ENCODE measurements at places on chromosomes 6 and 20. TPM values are rescaled to one million over a fixed set of nuclear protein-coding genes. Genes with fewer than 3 reads are reported as not detected.

APOBEC2 gene
- polyA plus RNA-seq = not detected

DNA sequence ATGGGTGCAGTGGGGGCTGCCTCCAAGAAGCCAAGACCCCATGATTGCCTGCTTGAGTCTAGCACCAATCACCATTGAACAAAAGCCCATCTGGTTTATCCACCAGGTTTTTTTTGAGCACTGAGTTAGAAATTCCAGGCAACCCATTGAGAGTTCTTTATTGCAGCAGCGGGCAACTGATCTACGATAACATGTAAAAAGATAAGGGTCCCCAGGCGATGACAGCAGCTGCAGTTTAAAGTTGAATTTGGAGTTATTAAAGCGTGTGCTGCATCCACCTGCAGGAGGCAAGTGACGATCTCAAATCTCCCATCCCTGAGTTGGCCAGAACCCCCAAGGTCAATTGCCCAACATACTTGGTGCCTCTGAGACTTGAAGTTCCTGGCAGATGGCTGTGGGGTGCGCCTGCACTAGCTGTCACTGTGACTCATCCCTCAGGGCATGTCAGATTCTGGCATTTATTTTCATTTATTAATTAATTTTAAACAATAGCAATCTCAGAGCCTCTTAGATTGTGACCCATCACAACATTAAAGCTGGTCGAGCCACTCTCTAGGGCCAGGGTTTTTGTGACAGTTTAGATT is 290.4 kb upstream of the SULF2 start:
- no peak for DNase-seq

- DNase-seq = no peak
Measured at GRCh38 chr20:973785-974194, 28.3 kb downstream of the RSPO4 start.

DNA sequence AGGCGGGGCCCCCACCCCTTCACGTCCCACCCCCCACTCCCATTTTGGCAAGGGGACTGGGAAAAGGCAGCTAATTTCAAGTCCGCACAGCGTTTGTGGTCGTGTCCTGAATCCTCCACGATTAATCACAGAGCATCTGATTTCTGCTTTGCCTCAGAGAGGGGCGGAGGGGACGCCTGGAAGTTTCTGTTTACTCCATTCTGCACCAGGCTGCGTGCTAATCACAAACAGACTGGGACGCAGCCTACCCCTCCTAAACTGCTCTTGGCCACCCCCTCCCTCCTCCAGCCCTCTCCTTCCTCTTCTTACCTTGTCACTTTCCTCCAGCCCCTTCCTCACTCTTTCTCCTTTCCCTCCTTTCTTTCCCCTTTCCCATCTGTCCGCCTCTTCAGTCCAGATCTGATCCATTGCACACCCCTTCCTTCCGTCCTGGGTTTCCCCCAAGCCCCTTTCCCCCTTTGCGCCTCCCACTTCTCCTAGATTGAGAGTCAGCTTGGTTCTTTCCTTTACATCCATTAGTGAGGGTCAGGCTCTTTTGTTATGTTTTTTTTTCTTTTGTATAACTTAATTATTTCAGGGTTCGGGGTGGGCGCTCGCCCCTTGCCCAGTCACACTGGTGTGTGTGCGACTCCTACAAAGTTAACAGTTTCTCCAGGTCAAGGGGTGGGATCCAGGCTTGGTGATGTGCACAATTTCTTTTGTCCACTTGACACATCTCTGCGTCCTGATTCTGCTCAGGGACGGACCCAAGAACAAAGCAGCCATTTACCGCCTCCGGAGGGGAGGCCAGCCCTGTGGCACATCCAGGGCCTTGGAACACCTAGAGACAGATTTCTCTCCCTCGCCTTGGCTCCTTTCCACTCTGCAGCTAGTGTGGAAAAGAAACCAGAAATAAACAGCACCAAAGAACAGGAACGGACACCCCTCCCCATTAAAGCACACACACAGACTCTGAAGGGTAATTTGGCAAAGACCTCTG is 520 bp upstream of the RIPOR3 start:
- DNase-seq = peak; percentile 64

DNA sequence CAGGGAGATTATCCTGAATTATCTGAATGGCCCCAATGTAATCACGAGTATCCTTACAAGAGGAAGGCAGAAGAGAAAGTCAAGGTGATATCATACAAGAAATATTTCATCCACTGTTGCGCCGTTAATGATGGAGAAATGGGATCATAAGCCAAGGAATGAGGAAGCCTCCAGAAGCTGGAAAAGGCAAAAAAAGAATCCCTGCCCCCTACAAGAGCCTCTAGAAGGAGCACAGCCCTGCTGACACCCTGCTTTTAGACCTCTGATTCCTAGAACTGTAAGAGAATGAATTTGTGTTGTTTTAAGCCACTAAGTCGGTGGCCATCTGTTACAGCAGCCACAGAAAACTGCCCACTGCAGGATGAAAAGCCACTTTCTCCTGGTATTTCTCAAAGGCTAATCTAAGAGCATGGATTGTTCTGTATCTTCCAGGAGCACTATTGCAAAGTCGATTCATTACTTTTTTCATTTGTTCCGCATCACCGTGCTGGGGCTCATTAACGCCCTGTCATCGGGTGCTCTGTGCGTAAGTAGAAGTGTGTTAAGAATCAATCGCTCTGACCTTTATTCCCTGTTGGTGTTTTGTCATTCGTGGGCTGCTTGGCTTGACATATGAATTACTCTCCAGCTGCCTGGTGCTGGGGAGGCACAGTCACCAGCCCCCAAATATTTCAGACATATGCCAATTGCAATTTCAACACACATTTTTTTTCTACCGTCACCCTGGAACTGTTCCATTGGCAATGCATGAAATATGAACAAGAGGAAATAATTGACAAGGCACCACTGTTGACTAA is 117.0 kb downstream of the PCSK2 start:
- DNase-seq = peak; percentile 3

DNA sequence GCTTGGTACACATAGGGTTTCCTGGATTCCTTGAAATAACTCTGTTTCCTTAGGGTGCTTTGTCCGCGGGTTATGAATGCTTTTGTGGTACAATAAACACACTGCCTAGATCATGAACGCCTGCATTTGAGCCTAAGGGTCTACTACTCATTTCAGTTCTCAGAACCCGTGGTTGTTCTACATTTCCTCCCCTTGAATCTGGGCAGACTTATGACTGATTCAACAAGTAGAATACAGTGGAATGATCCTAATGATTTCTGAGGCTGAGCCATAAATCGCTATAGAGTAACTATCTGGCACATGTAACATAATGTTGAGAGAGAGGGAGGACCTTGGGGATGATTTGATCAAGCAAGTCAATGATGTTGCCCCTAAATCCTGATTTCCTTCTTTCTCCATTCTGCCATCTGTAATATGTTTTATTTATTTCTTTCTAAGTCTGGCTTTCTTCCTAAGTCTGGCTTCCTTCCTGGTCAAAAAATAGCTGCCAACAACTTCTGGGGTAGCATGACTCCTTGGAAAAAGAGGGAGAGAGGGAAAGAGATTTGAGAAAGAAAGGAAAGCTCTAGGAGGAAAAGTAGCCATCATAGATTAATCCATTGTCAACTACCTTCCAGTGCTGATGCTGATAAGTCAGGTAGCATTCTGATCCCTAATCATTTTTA is 23.0 kb downstream of the ABRACL start:
- DNase-seq = no peak

Data from fibroblast of lung (primary cell).